ENCODE measurements at places on chromosomes 11 and 22. TPM values are rescaled to one million over a fixed set of nuclear protein-coding genes. Genes with fewer than 3 reads are reported as not detected.

GRM5 gene
- total RNA-seq: 9.2 TPM

SNX32 gene
- total RNA-seq: not detected

DNA sequence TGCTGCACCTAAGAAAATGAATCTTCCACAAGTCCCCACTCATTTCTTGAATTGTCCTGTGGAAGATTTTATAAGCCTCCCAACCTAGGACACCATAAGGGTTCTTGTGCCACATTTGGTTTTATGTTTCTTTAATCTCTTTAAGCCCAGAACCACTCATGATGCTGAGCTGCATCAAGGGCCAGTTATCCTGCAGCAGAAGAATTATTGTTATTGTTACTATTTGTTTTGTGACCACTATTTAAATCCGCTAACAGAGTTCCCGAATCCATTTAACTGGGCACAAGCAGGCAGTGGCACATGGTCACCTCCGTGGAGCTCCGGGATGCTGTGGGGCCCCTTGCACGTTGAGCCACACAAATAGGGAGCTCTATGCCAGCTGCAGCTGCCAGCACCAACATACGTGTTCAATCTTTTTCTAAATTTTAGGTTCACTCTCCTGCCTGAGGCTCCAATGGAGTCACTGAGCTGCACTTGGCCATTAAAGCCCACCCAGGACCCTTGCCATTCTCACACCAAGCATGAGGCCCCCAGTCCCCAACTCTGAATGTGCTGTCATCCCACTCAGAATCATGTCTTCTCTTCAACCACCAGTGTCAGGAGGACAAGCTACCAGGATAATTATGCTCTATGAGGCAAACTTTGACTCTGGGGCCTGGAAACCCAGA, 60.6 kb downstream of the DGCR2 start:
- peaks cover 20% of the 10 kb centered on the region for H3K36me3 ChIP-seq
- no peak for DNase-seq
- no peak overlapping the region for H3K27ac ChIP-seq
- H3K27me3 ChIP-seq: no peaks in the 10 kb centered on the region

GRCh38 chr11:43925063-43925931, 17.1 kb upstream of the C11orf96 start:
- no peaks in the 10 kb centered on the region for H3K27me3 ChIP-seq
- no peak for DNase-seq
- H3K4me1 ChIP-seq: peaks cover 28% of the 10 kb centered on the region
- no peak overlapping the region for H3K4me3 ChIP-seq

DNA sequence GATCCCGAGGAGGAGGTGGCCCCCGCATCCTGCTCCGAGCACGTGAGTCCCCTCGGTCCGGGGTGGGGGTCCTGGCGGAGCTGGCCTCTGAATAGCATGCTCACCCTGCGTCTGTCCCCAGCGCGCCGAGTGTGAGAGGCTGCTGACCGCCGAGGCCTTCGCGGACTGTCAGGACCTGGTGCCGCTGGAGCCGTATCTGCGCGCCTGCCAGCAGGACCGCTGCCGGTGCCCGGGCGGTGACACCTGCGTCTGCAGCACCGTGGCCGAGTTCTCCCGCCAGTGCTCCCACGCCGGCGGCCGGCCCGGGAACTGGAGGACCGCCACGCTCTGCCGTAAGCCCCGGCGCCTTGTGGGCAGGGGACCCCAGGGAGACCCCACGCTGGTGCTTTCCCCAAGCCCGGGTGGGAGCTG, 3.5 kb downstream of the MUC2 start:
- H3K27ac ChIP-seq: no peak overlapping the region
- H3K4me3 ChIP-seq: no peak overlapping the region
- no peak for DNase-seq
- H3K27me3 ChIP-seq: no peaks in the 10 kb centered on the region
- no peaks in the 10 kb centered on the region for H3K36me3 ChIP-seq

DNA sequence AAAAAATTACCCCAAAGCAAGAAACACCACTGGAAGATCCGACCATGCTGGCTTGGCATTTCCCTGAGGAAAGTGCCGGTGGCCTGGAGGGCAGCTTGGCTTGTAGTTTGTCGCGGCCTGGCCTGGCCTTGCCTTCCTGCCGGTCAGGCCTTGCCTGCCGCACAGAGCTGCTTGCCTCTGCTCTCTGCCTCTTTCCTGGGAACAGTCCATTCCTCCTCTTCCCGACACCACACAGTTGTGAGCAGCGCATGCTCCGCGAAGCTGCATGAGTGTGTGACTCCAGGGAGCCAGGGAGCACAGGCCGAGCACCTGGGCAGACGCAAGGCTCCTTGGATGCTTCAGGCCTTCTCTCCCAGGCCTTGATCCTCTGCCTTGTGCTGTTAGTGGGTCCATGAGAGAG, 19.8 kb downstream of the CTTN start:
- H3K36me3 ChIP-seq: peaks cover 77% of the 10 kb centered on the region
- no peak for DNase-seq
- no peaks in the 10 kb centered on the region for H3K4me1 ChIP-seq
- no peaks in the 10 kb centered on the region for H3K27me3 ChIP-seq
- no peak overlapping the region for H3K4me3 ChIP-seq

SCUBE1 gene
- total RNA-seq: 0.47 TPM

GRCh38 chr11:30919389-30920152, 333.4 kb upstream of the MPPED2 start:
- peaks cover 24% of the 10 kb centered on the region for H3K27me3 ChIP-seq
- H3K27ac ChIP-seq: no peak overlapping the region
- H3K36me3 ChIP-seq: no peaks in the 10 kb centered on the region
- no peaks in the 10 kb centered on the region for H3K4me1 ChIP-seq
- no peak overlapping the region for H3K4me3 ChIP-seq

DNA sequence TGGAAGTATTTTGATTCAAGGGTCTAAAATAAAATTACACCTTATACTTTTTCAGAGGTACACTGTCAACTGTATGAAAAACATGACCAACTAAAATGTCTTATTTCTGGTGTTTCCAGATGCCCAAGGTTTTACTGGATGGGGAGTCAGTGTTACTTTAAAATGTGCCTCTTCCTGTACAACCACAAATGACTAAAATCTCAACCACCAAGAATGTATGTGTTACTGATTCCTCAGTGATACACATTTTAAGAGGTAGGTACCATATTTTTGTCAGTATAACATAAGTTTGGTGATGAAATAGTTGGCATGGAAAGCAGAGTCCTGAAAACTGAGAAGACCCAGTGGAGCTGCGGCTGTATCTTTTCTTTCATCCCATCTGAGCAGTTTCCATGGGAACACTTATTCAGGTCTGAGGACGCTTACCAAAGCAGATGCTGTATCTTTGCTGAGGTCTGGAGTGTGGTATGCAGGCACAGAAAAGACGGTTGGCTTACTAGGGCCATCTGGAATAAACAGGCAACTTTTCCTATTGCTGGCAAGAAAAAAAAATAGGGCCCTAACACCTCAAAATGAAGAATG, 21.2 kb upstream of the TP53AIP1 start:
- no peaks in the 10 kb centered on the region for H3K27me3 ChIP-seq
- H3K27ac ChIP-seq: no peak overlapping the region
- no peaks in the 10 kb centered on the region for H3K4me1 ChIP-seq
- DNase-seq: no peak

DNA sequence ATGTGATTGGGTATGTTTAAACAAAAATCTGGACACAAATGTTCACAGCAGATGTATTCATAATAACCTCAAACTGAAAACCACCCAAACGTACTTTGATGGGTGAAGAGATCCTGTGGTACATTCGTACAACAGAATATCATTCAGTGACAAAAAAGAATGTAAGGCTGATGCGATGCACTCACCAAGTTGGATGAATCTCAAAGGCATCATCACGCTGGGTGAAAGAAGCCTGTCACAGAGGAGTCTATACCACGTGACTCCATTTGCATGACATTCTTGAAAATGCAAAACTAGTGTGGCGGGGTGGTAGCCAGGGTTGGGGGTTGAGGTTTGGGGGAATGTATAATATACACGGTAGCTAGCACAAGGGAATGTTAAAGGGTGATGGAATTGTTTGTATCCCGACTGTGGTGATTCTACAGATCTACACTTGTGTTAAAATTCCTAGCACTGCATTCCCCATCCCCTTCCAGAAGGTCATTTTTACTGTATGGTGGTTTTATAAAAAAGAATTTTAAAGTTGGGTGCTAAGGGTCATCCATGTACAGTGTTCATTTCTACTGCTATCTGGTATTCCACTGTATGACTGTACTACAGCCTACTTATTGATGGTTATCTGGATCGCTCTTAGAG, 35.0 kb upstream of the SLC25A1 start:
- H3K36me3 ChIP-seq: no peaks in the 10 kb centered on the region
- DNase-seq: no peak
- no peaks in the 10 kb centered on the region for H3K4me1 ChIP-seq
- H3K27me3 ChIP-seq: peaks cover 11% of the 10 kb centered on the region
- H3K4me3 ChIP-seq: no peak overlapping the region
- H3K27ac ChIP-seq: no peak overlapping the region

DNA sequence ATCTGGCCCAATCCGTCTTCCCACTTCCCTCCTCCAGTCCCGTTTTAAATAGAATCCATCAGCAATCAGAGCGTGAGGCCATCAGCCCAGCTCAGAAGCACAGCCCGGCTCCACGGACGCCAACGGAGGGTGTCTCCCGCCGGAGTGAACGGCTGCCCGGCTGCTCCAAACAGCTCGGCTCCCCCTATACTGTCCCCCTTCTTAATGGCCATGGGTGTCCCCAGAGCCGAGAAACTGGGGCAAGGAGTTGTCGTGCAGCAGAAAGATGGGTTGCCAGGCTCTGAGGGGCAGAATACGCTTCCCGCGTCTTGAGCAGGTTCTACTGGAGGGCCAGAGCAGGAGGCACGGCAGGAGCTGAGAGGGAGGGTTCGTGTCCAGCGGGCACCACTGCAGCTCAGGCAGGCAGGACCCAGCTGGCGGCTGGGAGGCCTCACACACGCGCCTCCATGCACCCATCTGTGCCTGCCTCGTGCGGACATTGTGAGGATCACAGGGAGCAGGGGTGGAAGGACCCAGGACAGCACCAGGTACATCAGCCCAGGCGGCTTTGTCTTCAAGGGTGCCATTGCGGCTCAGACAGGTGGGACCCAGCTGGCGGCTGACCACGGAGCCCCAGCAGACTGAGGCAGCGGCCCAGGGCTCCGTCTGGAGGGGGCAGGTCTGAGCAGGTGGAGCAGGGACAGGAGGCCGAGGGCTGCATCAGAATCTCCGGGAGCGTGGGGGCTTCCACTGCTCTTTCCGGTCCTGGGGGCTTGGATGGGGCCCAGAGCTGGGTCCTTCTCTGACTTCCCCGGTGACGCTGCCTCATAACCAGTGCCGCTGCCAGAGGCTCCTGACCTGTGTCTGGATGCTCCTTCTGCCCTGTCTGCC, 882.7 kb downstream of the BRD1 start:
- H3K4me3 ChIP-seq: no peak overlapping the region
- no peaks in the 10 kb centered on the region for H3K36me3 ChIP-seq
- H3K4me1 ChIP-seq: no peaks in the 10 kb centered on the region
- no peak for DNase-seq

USP2 gene
- 1.1 TPM for total RNA-seq

- DNase-seq: no peak
- no peak overlapping the region for H3K4me3 ChIP-seq
- H3K27ac ChIP-seq: no peak overlapping the region
- no peaks in the 10 kb centered on the region for H3K4me1 ChIP-seq
- H3K36me3 ChIP-seq: no peaks in the 10 kb centered on the region
These were observed 68.5 kb downstream of the SPATA19 start for GRCh38 chr11:133776671-133777367.

DNA sequence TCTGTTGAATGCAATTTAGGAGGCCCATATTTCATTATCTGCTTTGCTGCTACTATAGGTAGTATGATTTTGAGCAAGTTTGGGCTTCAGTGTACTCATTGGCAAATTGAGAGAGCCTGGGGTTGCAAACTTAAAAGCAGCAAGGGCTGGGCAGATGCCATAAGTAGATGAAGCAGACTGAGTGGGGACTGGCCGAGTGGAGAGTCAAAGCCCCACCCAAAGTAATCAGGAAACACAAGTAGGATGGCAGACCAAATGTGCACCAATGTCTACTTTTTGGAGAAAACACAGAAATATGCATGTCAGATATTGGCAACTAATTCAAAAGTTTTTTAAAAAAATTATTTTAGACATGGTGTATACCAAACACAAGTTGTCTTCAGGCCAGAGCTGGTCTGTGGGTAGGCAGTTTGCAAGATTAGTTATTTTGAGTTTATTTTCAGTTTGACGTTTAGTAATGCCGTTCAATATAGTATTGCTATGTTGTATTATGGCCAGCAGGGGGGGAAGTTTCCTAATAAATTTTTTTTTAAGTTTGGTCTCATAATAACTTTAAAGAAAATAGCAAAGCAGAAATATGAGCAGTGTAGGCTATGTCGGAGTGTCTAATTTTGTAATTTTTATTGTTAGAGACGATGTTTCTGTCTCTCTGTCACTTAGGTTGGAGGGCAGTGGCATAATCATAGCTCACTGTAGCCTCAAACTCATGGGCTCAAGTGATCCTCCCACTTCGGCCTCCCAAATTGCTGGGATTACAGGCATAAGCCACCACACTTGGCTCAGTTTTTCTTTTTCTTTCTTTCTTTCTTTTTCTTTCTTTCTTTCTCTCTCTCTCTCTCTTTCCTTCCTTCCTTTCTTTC, 105.1 kb downstream of the HIPK3 start:
- peak; percentile 17 for DNase-seq
- H3K4me3 ChIP-seq: no peak overlapping the region
- no peak overlapping the region for H3K27ac ChIP-seq
- no peaks in the 10 kb centered on the region for H3K27me3 ChIP-seq

GRCh38 chr11:106193956-106194355, 116.5 kb downstream of the AASDHPPT start:
- H3K4me3 ChIP-seq: no peak overlapping the region
- no peak for DNase-seq
- no peak overlapping the region for H3K27ac ChIP-seq
- H3K4me1 ChIP-seq: no peaks in the 10 kb centered on the region
- no peaks in the 10 kb centered on the region for H3K27me3 ChIP-seq

P2RY2 gene
- total RNA-seq: 2.3 TPM

DNA sequence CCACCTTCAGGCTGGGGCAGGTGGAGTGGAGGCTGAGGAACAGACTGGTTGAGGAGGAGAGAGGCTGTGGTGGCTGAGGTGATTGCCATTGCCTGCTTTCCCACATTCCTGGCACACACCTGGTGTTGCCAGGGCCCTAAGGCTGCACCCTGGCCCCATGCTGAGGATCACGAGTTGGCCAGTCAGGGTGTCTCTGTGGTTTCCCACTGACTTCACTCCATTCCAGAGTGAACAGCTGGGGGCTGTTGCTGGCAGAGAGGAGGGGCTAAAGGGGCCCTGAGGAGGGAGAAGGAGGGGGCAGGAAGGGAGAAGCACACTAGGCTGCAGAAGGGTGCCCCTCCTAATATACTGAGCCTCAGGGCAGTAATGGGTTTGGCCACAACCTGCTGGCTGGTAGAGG, 1.8 kb downstream of the TMEM86A start:
- H3K4me3 ChIP-seq: peak overlapping the region; percentile 72
- H3K27ac ChIP-seq: peak overlapping the region; percentile 85
- H3K4me1 ChIP-seq: peaks cover 35% of the 10 kb centered on the region
- DNase-seq: peak; percentile 51
